ENCODE measurements at places on chromosomes 2 and 18.

DNA sequence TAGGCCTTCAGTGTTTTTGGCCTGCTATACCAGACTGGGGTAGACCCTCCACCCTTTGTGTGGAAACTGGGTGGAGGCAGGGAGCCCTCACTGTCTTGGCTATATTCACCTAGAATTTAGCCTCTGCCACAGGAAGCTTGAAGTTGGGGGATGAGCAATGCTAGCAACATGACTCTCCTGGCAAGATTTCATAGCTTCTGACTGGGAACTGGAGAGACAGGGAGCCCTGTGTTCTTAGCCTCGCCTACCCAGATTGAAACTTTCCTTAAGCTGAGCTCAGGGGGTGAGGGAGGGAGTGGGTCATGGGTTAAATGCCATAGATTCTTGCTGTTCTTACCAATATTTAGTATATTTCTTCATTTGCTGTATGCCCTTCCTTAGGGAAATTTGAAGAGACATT is 46.8 kb upstream of the FAM98A start:
- DNase-seq = no peak

- peak; percentile 86 for DNase-seq
Measured at GRCh38 chr2:9752441-9753275, 90.6 kb upstream of the TAF1B start.

- DNase-seq = no peak
Measured at GRCh38 chr2:57878866-57879210, 167.8 kb upstream of the VRK2 start.

GRCh38 chr2:173831312-173832229 is 133.6 kb downstream of the SP3 start:
- no peak for DNase-seq

DNA sequence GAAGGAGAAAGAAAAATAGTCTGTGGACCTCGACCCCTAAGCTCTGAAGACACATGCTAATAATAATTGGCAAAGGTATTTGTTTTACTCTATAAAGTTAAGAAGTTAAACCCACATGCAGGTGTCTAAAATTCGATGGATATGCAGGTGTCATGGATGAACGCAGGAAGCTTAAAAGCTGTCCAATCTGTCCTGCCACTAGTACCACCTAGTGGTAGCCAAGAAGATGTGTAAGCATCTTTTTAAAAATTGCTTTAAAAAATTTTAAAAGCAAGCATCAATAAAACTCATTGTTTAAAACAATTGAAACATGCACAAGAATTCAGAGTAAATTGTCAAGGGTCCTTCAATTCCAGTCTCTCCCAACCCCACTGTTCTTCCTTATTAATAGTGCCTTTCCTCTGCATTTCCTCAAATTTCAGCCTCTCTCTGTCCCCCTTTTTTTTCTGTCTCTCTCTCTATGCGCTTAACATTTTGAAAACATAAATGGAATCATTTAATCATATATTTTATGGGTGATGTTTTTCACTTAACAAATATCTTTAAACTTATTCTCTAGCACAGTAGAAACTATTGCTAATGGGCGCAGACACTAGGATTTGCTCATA is 30.6 kb upstream of the PPP3R1 start:
- no peak for DNase-seq

GRCh38 chr2:102187496-102188150 is 800 bp downstream of the IL1RL2 start:
- peak; percentile 45 for DNase-seq

- DNase-seq = no peak
Measured at GRCh38 chr2:85307527-85307897, 20.3 kb downstream of the TGOLN2 start.

GRCh38 chr18:70376914-70377258 is 88.0 kb downstream of the SOCS6 start:
- DNase-seq = no peak

DNA sequence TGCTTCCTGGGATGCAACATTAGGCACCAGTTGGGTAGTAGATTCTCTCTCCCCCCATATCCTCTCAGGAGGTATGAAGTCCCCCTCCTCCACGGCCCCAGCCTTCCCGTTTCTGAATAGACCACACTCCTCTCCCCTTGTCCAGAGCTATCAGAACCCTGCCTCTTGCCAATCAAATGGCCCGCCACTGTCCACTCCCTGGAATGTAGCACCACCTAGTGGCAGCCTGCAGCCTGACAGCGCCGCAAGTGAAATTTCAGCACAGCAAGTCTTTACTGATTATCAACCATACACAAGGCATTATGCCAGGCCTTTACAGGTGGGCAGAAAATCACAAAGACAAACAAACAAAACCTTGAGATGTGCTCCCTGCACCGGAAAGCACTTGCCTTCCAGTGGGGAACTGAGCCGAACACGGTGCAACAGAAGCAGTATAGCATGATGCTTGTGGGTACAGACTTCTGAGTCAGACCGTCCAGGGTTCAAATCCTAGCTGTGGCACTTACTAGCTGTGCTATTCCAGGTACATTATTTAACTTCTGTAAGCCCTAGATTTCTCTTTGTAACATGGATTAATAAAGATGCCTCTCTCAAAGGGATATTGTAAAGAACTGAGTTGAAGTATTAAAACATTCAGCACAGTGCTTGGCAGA is 174.0 kb downstream of the SMAD2 start:
- DNase-seq = peak; percentile 12

GRCh38 chr18:67590571-67591141 is 74.1 kb upstream of the DSEL start:
- no peak for DNase-seq

GRCh38 chr2:9797086-9797485 is 46.2 kb upstream of the TAF1B start:
- DNase-seq = no peak

GRCh38 chr18:47882641-47883040 is 47.8 kb downstream of the SMAD2 start:
- DNase-seq = no peak

DNA sequence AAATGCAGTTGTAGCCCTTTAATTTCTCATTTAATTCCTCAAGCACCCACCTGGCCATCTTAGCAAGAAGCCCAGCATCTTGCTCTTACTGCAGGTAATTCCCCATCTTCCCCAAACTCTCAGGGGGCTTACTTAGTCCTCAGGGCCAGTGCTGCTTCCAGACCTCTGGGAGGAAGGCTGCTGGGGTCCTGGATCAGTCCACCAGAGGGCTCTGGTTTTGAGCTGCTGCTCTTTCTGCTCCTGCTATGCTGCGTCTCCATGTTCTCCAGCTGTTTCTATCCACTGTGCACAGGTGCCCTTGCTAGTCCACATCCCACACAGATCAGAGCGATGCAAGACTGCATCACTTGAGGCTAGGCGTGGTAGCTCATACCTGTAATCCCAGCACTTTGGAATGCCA is 34.5 kb upstream of the TMEM87B start:
- DNase-seq = no peak

DNA sequence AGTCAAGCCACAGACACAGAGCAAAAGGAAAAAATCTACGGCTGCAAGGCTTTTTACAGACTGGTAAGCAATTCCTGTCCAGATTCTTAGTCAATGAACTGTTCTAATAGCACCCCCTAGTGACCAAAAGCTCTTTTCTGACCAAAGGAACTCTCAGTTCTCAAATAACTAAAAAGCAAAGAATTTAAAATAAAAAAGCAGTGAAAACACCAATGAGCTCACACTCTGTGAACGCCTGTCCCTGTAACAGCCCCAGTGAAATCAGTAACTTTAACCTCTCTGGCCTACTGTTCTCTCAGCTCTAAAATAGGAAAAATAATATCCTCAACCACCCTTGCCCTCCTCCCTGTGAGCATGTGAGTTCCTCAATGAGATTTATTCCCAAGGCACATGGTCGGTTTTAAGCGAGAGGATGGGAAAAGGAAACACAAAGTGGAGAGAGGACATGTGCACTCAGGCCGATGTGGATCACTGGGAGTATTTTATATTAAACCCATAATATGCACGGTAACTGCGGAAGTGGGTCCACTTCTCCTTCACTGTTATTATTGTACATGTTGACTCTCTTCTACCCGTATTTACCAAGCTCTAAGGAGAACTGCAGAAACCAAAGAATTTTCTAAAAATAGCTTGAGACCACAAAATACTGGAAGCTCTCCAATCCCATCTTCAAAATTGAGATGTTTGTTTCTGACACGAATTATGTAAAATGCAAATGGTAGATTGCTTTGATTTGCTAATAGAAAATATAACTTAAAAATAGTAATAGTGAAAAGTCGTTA is 128.5 kb downstream of the STK39 start:
- DNase-seq = no peak

DNA sequence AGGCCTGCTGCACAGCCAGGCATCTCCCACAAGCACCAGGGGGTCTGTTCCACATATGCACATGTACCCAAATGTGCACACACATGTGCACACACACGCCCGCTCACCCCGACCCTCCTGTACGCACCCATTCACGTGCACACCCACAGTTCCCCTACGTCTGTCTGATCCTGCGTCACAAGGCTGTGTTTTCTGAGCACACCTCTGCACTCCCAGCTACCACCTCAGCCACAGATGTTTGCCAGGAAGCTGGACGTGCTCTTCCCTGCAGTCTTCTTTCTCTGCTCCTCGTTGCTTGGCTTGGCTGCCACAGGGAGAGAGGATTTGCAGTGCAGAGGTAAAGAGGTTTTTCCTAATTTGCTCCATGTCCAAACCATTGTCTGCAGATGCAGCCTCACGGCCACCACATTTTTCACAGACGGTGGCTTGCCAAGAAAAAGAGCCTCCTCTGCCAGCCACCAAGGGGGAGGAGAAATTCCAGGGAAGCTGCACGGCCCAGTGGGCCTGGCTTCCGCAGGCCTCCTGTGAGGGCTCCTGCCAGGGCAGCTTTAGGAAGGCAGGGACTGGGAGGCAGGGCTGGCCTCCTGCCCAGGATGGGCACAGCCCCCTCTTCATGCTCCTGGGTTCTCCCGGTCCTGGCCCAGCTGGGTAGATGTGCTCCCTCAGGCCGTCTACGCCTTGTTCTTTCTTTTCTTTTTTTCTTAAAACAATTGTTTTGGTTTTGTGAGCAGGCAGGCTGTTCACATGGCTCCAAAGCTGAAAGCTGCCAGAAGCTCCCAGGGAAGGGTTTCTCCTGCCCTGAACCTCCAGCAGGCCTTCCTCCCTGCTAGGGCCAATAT is 29.3 kb upstream of the HS6ST1 start:
- DNase-seq = no peak

DNA sequence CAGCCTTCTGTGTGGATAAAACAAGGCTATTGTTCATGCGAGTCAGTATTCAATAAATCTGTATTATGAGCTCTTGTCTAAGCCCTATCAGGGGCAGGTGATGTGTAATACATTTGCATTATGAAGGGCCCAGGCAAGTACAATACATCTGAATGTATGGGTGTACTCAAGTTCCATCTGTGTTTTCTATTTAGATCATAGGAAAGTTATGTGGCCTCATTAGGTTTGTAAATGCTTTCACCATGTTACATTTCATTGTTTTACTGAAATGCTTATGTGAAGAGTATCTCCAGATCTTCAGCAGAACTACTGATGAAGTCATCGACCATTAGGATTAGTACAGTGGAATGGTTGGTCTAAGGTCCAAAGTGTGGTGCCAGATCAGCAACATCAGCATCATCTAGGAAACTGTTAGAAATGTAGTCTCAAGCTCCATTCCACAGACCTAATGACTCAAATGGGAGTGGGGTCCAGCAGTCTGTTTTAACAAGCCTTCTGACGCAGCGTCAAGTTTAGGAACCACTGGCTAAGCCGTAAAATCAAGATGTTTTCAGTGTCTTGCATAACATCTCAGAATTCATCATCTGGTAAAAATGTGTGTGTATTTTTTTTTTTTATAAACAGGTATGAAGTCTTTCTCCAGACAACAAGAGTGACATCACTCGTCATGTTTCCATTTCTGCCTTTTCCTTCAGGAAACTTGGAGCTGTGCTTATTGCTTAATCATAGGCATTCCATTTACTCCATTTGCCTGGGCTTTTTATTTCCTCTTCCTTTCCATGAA is 80.5 kb downstream of the LYPD6 start:
- DNase-seq = no peak

DNA sequence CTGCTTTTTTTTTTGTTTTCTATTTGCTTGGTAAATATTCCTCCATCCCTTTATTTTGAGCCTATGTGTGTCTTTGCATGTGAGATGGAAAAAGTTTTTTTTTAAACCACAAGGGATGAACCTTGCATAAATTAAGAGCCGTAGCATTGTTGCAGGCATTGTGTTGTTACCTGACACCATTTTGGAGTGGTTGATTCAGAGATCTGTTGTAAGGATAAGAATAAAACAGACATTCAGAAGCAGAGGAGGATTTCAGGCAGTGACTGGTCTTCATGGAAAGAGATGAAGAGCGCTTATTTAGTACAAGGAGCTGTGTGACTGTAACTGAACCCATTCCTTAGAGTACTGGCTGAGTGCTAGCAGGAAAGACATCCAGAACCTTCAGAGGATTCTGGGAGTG is 101.2 kb downstream of the LTBP1 start:
- DNase-seq = no peak

- no peak for DNase-seq
Measured at GRCh38 chr18:13520306-13520705, 206.1 kb downstream of the FAM210A start.

- DNase-seq = no peak
Measured at GRCh38 chr18:48333563-48333962, 75.6 kb downstream of the ZBTB7C start.

DNA sequence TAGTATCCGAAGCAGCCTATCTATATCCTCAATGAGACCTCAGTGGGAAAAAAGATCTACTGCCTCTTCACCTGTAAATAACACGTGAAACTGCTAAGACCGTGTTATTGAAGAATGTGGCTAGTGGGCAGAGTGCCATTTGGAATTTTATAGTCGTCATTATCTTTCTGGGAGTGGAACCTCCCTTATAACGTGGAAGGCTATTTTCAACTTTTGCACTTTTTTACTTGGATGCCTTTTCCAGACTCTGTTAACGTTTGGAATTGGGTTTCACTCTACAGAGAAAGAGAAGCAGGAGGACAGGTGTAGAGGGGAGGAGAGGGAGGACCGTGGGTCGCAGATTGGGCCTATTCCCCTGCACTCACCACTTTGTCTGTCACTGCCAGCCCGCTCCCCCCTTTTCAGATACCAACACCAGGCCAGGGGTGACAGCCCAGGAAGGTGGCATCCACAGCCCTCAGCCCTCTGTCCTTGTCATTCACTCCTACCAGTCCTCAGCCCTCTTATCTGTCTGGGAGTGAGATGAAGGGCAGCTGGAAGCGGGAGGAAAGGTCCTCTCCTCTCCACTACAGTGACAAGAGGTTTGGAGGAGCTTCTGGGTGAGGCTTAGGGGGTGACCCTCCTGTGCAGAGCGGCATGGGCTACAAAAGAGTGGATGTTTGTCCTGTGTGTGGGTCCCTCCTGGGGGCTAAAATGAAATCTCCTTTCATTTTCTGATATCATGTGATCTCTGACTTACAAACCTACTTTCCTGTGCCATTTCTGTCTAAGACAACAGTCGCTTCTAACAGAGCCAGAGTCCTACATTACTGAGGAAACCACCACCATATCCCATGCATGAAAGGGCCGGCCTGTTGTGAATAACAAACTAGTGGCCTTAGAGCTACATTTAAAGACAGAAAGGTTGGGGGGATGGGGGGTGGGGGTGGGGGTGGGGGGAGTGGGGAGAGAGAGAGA is 23.9 kb upstream of the CEP68 start:
- DNase-seq = no peak

DNA sequence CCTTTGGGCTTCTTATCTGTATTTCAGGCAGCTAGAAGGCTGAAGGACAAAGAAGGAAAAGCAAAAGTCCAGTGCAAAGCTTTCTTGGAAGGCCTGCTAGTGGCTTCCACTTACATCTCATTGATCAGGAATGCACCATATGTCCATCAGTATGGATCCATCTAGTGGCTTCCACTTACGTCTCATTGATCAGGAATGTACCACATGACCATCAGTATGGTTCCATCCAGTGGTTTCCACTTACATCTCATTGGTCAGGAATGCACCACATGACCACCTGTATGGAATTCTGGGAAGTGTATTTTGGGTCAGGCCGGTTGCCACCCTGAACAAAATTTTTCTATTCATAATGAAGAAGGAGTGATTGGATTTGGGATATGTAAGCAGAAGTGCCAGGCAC is 70.6 kb downstream of the LYPD6 start:
- DNase-seq = no peak

Measured in activated T-helper 9 cell treated with anti-CD3 and anti-CD28 coated beads, Interleukin-2, amount 50 U/mL, for 16 hours (primary cell).